ENCODE measurements at places on chromosomes 13 and 19.
A peak's percentile ranks its signal among the peaks of the same experiment; 100 is the strongest.

- no peak for DNase-seq
Measured at GRCh38 chr19:53982611-53983010, 8.8 kb upstream of the CACNG6 start.

DNA sequence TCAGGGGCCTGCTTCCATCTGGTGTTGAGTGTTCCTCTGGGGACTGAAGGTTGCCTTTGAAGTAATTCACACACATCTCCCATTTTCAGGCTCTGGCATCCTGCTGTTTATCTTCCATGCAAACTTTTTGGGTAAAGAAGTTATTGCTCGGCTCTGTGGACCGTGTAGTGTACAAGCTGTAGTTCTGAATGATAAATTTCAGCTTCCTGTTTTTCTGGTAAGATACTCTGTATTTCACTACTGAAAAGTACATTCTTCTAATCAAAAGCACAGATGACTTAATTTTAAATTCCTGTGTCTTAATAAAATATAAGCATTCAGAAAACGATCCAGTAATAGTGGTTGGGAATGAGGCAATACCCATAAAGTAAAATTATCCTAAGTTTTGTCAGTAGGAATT lies 36.7 kb downstream of the MPHOSPH8 start:
- DNase-seq, result no peak

- DNase-seq, result no peak
Measured at GRCh38 chr13:33057019-33057780, 41.0 kb downstream of the KL start.

DNA sequence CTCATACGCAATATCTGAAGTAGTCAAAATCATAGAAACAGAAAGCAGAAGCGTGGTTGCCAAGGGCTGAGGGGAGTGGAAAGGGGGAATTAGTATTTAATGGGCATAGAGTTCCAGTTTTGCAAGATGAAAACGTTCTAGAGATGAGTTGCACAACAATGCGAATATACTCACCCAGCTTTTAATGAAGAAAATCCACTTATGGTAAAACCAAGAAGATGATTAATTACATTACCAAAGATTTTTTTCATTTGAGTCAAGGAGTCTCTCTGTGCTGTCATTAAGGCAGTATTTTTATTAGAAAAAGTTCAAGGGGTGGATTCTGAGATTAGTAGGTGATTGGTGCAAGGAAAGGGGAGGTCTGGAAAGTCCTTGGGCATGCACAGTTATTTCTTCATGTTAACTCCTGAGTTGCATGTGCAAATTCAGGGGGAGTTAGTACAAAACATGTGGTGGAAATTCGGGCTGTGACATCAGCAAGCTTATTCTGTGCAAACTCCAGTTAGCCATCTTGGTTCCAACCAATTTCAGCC lies 6.9 kb upstream of the CBY2 start:
- DNase-seq, result no peak

DNA sequence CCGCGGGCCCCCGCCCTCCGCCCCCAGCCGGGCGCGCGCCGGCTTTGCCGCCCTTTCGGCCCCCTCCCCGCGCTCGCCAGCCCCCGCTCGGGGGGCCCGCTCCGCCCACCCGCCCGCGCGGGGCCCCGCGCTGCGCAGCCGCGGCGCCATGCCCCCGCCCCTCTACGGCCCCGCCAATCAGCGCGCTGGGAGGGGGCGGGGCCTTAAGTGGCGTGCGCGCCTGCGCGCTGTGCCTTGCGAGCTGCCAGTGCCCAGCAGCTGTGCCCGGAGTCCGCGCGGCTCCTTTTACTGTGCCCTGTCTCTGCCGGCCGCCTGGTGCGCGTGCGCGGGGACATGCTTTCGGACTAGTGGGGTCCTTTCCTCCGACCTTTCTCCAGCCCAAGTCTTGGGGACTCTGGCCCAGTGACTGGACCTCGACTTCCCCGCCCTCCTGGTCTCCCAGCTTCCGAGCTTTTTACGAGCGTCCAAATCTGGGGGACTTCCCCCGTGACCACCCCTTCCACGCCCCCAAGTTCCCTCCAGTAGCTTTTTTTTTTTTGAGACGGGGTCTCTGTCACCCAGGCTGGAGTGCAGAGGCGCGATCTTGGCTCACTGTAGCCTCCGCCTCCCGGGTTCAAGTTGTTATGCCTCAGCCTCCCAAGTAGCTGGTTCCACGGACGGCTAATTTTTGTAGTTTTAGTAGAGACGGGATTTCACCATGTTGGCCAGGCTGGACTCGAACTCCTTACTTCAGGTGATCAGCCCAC lies at the start of gene MBD3:
MBD3 (minus strand) TSS at position 111 of the 746 bp plus-strand sequence. CDS start 234 bp downstream, outside the sequence.
- DNase-seq, result peak; percentile 57

DNA sequence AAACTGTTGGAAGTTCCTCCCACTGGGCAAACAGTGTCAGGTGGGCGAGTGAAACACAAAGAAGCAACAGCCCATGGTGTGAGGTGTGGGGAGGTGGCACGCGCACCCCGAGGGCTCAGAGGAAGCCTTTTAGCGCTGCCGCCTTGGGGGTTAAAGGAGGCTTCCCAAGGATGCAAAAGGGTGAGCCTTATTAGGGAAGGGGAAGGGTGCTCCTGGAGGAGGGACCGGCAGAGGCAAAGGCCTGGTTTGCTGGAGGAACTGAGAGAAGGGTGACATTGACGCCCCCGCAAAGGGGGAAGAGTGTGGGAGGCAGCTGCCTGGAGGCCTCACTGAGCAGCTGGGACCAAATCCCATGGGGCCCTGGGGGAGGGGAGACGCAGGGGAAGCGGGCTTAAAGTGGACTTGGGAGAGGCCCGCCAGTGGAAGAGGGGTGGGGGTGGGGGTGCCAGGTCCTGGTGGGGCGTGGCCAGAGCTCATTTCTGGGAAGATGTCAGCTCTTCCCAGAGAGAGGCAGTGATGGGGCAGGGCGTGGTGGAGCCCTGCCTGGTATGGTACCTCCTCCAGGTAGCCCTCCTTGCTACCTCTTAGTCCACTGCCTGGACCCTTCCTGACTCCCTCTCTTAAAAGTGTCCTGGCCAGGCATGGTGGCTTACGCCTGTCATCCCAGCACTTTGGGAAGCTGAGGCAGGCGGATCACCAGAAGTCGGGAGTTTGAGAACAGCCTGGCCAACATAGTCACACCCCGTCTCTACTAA lies 12.0 kb upstream of the FCHO1 start:
- peak; percentile 47 for DNase-seq

DNA sequence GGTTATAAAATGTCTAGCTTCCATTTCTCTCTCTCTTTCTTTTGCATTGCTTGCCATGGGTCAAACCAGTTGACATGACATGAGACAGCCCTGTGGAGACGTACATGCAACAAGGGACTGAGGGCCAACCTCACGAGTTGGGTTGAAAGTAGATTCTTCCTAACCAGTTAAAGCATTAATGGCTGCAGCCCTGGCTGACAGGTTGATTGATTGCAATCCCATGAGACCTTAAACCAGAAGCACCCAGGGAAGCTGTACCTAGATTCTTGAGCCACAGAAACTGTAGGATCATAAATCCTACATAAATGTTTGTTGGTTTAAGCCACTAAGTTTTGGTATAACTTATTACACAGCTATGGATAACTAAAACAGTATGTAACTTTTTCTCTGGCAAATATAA lies 373.8 kb downstream of the DACH1 start:
- DNase-seq, result no peak

DNA sequence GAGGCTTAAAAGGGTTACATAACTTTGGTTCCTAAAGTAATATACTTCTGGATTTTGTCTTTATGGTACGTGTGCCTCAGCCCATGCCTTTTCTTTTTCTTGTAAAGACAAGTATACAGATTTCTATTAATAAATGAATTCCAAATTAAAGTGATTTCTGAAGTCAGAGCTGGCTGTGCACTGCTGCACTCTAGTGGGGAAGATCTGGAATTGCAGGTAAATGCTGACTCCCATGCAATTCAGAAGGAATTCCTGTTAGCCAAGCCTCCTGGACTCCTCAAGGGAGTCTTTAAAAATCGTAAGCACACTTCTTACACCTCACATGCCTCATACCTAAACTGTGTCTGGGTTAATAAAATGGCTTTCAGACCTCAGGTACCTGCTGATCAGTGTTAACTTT lies 118.4 kb upstream of the SLC7A1 start:
- no peak for DNase-seq

GRCh38 chr13:63288576-63288975 lies 1872.9 kb upstream of the PCDH20 start:
- no peak for DNase-seq

GRCh38 chr19:2140138-2140569 lies 11.2 kb downstream of the AP3D1 start:
- DNase-seq, result no peak

DNA sequence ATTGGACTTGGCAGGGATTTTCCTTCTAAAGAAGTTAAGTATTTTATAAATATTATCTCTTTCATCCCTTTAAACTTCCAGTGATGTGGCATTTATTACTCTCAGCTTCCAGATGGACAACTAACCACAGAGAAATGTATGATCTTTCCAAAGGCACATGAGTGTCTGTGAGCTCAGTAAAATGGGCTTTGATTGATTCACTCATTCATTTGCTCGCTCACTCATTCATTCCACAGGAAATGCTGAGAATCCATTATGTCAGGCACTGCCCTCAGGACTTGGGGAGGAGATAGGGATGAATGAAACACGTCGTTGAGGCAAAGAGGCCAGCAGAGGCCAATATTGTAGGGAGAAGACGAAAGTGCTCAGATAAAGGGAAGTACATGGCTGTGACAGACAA lies 359.3 kb downstream of the EFNB2 start:
- DNase-seq, result no peak

DNA sequence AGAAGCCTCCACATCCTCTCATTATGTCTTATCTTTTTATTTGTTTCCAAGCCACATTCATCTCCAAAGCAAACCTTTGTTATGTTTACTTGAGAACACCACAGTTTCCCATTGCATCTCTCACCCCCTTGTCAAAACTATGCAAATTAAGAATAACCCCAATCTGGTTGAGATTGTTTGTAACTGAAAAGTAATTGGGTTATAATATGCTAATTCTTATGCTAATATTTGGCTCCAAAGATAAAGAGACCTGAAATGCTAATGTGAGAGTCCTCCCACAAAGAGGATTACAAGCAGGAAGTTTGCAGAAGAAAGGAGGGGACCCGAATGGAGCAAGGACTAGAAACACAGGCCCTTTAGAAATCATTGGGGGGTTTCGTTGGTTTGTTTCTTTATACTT lies 92.9 kb upstream of the UBL3 start:
- DNase-seq, result no peak

DNA sequence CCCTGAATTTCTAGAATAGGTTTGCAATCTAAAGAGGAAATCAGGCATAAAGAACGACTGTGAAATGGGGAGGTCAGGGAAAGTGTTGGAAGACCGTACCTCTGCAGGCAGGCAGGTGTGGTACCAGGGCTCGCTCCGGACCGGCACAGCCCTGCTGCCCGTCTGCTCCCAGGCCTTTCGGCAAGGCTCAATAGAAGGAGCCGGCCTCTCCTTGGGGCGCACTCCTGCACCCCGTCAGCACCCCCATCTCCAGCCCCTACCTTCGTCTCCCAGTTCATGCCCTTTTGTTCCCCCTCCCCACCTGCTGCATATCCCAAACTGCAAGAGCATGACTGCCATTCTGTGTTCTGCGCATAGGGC lies 139.8 kb upstream of the SOX1 start:
- DNase-seq, result no peak

GRCh38 chr13:52847682-52848432 lies 583 bp downstream of the PCDH8 start:
- no peak for DNase-seq

- DNase-seq, result no peak
Measured at GRCh38 chr19:38537071-38537936, 80.4 kb downstream of the MAP4K1 start.

DNA sequence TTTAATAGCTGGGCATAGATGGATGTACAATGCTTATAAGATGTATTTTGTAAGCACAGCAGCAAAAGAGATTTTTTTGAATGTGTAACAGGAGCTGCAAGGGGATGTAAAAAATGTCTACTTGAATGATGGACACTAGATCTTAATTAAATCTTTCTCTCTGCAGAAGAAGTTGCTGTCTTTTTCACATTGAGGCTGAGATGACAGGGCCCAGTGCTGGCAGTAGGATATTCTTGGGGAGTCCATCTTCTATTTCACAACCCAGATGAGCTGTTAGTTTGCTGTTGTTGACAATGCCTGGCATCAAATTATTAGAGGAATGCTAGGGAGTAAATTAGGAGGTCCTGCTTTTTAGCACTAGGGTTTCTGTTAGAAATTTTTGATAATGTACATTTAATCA lies 698.7 kb downstream of the SLITRK5 start:
- DNase-seq, result no peak

DNA sequence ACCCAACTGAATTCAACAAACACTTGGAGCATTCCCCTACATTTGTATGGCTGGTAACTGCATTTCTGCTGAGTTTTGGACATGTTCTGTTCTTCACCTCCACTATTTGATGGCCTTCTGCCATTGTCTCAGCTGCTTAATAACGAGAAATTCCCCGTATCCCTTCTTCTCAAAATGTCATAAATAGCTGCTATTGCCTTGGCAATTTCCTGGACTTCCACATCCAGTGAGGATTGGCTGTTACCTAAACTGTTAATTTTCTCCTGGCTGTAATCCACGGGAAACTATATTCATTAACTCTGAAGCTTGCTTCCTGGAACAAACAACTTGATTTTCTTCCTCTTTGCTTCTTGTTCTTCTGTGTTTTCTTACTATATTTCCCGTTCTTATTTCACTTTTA lies 69.5 kb upstream of the TDRD3 start:
- no peak for DNase-seq

GRCh38 chr13:93947651-93948050 lies 531.8 kb downstream of the DCT start:
- DNase-seq, result no peak

DNA sequence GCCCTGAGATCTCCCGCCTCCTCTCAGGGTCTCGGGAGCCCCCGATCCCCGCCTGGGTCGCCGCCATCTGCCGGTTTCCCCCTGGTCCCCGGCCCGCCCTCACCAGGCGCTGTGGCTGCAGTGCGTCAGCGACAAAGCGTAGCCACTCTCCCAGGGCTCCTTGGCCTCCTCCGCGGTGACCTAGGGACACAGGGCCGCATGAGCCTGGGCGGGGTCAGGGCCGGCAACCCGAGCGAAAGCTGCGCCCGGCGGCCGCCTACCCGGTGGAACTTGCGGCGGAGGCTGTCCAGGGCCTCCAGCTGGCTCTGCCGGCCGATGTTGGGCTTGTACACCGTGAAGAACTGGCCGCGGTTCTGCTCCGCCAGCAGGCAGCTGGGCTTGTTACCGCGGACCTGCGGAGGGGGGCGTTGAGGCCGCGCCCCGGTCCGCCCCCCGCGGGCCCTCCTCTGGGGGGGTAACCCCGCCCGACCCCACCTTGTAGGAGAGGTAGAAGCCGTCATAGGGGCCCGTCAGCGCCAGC lies 5.3 kb downstream of the GPX4 start:
- DNase-seq, result no peak

- no peak for DNase-seq
Measured at GRCh38 chr13:113876346-113877148, 12.7 kb upstream of the GAS6 start.

DNA sequence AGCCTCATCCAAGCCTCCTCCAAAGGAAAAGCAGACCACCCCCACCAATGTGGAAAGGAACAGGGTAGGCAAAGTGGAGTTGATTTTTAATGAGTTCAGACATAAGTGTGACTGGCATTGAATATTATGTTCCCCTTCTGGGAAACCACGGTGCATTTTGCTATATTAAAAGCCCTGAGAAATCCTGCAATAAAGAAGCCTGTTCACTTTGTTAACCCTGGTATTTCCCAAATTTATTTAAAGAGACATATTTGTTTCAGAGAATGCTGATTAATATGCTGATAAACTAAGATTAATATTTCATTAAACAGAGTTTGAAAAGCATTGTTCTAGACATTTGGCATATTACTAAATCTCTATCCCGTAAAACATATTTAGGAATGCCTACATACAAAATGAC lies 151.4 kb downstream of the FGF14 start:
- DNase-seq, result no peak

GRCh38 chr19:34926361-34926684 lies 380 bp upstream of the ZNF30 start:
- no peak for DNase-seq

- DNase-seq, result no peak
Measured at GRCh38 chr13:23956106-23956505, 58.8 kb upstream of the C1QTNF9B start.
